AG04450 (cell line): ENCODE measurements at places on chromosomes 16 and 17.

- no peak for DNase-seq
Observed at GRCh38 chr17:74959826-74960515, 12.6 kb downstream of the HID1 start.

GRCh38 chr17:35088356-35088880 is 24.9 kb upstream of the RFFL start:
- DNase-seq: no peak

DNA sequence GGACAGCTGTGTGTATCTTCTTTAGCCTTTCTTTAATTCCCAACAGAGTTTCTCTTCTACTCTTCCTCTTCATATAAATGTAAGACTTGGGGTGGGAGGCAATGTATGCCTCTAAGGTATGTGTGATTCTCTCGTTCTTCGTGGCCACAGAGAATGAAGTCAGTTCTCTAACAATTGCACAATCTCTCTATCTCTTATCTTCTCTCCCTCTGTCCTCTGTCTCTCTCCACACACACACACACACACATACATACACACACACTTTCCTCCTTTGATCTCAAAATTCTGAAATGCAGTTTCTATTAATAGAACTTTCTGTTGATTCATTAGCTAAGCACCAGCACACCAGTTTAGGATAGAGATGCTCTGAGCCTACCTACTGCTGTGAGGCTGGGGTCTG is 615.7 kb upstream of the SALL1 start:
- no peak for DNase-seq

- no peak for DNase-seq
Observed at GRCh38 chr17:27049104-27049784, 244.7 kb upstream of the WSB1 start.

DNA sequence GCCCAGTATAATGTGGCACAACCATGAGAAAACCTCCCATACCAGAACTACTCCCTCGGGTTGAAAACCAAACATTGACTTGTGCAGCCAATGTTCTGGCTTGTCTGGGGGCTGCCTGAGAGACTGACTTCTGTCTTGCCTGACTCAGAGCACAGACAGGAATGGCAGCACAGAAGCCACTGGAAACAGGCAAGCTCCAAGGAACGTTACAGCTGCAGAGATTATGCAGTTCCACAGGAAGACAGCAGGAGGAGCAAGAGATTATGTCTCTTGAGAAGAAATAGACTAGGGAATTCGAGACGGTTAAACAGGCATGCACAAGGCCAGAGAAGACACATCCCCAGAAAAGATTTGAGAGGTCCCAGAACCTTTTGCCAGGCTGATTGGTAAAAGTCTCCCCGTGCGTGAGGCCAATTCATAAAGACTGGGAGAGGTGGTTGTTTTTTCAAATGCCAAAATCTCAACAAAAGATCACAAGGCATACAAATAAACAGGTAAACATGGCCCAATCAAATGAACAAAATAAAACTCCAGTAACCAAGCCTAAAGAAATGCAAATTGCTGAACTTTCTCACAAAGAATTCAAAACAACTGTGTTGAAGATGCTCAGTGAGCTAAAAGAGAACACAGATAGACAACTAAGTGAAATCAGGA is 90.6 kb upstream of the CDH5 start:
- no peak for DNase-seq

GRCh38 chr16:68401871-68402747 is 46.2 kb downstream of the SMPD3 start:
- no peak for DNase-seq

DNA sequence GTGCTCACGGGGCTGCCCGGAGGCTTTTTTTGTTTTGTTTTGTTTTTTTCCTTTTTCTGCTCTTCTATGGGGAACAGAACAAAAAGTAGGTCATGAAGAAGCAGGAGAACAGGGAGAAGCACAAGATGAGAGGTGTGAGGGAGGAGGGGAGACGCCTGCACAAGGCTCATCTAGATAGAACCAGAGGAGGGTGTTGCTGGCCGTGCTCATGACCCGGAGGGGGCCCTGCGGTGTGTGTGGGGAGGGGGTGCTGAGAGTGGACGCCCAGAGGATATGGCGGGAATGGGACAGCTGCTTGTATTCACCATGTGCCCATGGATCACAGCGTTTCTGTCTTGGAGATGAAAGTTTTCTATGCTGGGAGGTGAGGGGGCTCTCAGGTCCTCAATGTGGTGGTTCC is 183.7 kb downstream of the FOXL1 start:
- no peak for DNase-seq

- DNase-seq: no peak
Observed at GRCh38 chr17:55632236-55632635, 90.4 kb downstream of the TMEM100 start.

GRCh38 chr17:36193216-36193775 is 3.3 kb downstream of the CCL3L1 start:
- DNase-seq: no peak

- no peak for DNase-seq
Observed at GRCh38 chr16:67749436-67750078, 30.4 kb upstream of the GFOD2 start.

- no peak for DNase-seq
Observed at GRCh38 chr17:79691931-79692330, 38.8 kb upstream of the ENPP7 start.

GRCh38 chr17:66313995-66314659 is 11.7 kb downstream of the PRKCA start:
- no peak for DNase-seq

DNA sequence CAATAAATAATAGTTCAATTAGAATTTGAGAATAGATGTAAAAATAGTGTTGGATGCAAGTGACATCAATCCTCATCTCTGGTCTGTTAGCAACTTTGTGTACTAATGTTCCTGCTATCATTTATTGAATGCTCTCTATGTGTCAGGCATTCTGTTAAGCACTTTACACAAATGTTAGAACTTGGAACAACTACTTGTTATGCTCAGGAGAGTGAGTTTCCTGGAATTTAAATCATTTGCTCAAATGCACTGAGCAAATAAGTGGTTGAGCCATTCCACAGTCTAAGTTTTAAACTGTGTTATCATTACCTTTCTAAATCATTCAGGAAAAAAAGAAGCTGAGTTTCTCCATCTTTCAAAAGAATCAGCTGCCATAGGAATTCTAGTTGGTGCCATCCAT is 1327.3 kb upstream of the GOT2 start:
- no peak for DNase-seq

DNA sequence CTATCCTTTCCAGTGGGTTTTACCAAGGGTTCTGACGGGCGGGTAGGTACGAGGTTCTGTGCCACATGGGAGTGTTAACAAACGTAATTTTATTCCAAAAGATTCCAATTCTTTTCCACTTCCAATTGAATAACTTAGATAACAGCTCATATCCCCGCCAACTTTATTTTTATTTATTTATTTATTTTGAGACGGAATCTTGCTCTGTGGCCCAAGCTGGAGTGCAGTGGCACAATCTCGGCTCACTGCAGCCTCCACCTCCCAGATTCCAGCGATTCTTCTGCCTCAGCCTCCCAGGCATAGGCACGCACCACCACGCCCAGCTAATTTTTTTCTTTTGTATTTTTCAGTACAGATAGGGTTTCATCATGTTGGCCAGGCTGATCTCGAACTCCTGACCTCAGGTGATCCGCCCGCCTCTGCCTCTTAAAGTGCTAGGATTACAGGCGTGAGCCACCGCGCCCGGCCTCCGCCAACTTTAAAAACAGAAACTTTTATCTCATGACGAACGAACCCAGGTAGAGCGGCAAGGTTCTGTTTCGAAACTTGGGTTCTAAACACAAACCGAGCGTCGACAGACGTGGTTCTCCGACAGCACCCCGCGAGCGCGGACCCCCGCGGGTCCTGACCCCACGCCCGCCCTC is 613 bp downstream of the ECI1 start:
- no peak for DNase-seq

DNA sequence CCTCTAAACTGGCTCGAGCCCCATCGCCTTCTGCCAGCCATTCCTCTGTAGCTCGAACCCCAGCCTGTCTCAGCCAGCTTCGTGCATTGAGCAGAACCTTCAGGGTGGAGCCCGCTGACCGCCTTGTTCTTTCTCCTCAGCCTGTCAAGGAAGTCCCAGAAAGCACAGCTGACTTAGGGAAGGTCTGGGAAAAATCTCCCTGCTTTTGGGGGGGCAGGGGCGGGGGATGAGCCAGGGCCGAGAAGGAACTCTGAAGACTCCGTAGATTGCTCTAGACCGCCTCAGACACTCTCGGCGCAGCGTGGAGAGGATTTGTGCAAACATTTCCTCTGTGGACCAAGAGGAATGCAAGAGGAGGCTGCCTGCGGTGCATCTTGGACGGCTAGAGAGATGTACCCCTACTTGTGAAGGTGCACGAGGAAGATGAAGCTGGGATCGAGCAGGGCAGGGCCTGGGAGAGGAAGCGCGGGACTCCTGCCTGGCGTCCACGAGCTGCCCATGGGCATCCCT is at the start of gene GLP2R:
TSS of gene GLP2R (plus strand) at position 284 of the 510 bp plus-strand sequence. CDS start at position 424, 140 bp downstream.
- DNase-seq: no peak

GRCh38 chr17:55366020-55366481 is 55.6 kb downstream of the MMD start:
- no peak for DNase-seq

DNA sequence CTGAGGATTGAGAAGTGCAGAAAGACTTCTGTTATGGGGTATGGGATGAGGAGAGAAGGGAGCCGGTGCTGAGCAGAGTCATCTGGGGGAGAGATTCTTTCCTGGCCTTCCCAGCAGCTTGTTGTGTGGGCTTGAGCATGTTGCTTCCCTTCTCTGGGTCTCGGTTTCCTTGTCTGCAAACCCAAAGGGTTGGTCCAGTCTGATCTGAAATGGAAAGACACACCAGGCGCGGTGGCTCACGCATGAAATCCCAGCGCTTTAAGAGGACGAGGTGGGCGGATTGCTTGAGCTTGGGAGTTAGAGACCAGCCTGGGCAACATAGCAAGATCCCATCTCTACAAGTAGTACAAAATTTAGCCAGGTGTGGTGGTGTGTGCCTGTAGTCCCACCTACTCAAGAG is 6.0 kb downstream of the SOCS3 start:
- no peak for DNase-seq

- no peak for DNase-seq
Observed at GRCh38 chr16:66600477-66600876, 4.0 kb upstream of the CMTM3 start.

DNA sequence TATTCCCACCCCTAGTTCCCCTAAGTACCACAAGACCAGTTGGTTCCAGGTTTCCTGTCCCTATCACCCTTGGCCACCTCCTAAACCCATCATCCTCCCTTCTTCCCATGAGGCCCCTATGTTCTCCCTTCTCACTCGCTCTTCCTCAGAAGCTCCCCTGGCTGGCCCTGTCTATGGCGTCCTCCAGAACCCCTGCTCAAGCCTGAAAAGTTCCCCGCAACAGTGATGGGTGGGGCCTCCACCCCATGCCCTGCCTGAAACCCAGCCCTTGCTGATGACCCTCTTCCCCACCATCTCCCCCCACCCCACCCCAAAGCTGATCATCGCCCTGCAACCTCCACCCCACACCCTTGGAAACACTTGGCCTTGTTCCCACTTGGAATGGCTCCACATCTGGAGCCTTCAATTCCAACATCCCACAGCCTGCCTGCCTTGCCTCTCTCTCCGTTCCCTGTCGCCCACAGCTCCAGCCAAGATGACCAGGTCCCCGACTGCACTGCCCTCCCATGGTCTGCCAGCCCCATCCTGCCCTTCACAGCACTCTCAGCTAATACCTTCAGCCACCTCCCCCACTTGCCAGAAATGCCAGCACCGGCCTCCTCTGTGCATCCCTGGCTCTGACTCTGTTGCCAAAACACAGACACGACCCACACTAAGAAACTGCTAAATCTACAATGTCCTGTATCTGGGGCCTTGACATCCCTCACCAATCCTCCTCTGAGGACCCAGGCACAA is 10.5 kb downstream of the OSBPL7 start:
- DNase-seq: no peak

GRCh38 chr17:50188531-50188920 is 12.9 kb downstream of the COL1A1 start:
- DNase-seq: no peak

DNA sequence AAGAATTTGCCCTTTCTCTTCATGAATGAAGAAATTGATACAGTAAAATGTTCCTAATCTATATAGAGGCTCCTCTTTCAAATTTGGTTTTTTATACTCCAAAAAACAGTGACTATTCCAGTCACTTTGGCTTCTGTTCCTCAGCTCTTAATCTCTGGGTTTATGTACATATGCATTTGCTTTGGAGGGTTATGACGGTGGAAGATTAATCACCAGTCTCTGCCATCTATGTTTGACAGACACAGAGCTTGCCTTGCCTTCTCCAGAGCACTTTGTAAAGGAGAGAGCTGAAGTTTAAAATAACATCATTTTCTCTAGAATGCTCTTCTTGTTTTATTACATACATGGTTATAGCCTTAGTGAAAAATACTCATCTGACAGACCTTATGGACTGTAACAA is 99.3 kb downstream of the NLK start:
- DNase-seq: no peak

DNA sequence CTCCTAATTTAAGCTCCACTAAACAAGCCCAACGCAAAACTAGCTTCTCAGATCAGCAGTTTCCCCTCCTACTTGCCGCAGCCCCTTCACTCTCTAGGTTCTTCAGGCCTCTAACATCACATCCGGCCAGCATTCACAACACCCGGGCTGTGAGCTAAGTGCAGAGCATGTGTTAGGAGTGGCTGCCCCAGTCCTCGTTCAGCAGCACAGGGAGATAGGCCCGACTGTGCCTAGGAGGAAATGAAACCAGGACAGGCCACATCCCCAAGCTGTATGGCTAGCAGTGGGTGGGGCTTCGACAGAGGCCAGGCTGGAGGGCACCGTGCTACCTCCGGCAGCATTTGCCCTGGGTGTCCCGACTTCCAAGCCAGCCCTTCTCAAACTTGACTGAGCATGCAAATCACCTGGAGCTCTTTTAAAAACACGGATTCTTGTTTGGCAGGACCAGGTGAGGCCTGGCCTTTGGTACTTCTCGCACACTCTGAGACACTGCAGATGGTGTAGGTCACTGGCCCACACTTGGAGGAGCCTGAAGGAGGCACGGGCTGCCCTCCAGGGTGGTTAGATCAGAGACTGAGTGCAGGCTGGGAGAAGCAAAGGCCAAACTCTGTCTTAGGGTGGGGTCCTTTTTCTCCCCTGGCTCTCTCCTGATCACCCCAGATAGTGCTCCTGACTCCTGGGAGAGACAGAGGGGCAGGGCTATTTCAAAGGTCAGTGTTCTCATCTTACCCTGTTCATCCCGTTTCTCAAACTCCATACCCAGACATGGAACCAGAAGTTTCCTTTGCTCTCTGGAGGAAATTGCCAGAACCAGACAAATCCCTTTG is 202.0 kb downstream of the C16orf78 start:
- DNase-seq: no peak

DNA sequence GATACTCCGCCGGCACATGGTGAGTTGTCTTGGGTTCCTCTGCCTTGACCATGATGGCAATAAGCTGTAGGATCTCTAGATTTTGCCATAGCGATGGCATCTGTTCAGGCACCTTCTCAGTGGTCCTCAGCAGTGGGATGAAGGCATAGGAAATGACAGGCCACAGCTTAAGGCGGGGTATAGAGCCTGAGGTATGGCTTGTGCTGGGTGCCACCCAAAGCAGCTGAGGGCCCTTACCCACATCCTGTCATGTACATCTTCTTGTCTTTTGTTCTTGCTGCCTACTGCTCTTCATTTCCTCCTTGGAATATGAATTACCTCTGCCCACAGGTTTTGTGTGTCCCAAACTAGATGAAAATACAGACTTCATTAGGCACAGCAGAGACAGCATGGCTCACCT is 29.5 kb downstream of the KAT7 start:
- no peak for DNase-seq
